ENCODE measurements at places on chromosomes 5 and 9.

GRCh38 chr9:93903886-93904648 lies 51.1 kb downstream of the BARX1 start:
- no peak for DNase-seq

DNA sequence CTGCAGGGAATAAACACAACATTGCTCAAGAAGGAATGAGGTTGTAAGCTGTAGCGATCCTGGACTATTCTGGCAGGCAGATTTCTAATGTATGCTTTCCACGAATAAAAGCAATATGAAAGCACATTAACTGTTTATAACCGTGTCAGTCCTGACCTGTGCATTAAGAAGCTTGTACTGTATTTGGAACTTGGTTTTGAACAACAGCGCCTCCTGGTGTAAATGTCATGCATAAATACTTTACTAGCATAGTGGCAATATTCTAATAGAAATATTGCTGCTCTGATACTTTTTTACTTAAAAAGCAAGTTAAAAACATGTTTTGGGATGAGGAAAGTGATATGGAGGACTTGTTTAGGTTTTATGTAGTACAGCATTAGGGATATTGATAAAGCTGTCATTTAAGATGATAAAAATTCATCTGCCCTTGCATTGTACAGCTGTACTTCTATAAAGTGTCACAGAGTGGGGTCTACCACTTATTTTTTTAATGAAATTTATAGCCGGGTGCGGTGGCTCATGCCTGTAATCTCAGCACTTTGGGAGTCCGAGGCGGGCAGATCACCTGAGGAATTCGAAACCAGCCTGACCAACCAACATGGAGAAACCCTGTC lies 70.7 kb upstream of the GNE start:
- DNase-seq: no peak

- DNase-seq: no peak
Measured at GRCh38 chr5:156799171-156799570, 50.9 kb upstream of the PPP1R2B start.

- DNase-seq: no peak
Measured at GRCh38 chr9:36457836-36458429, 57.9 kb upstream of the RNF38 start.

GRCh38 chr5:82721087-82721410 lies 356.1 kb downstream of the TMEM167A start:
- DNase-seq: no peak

DNA sequence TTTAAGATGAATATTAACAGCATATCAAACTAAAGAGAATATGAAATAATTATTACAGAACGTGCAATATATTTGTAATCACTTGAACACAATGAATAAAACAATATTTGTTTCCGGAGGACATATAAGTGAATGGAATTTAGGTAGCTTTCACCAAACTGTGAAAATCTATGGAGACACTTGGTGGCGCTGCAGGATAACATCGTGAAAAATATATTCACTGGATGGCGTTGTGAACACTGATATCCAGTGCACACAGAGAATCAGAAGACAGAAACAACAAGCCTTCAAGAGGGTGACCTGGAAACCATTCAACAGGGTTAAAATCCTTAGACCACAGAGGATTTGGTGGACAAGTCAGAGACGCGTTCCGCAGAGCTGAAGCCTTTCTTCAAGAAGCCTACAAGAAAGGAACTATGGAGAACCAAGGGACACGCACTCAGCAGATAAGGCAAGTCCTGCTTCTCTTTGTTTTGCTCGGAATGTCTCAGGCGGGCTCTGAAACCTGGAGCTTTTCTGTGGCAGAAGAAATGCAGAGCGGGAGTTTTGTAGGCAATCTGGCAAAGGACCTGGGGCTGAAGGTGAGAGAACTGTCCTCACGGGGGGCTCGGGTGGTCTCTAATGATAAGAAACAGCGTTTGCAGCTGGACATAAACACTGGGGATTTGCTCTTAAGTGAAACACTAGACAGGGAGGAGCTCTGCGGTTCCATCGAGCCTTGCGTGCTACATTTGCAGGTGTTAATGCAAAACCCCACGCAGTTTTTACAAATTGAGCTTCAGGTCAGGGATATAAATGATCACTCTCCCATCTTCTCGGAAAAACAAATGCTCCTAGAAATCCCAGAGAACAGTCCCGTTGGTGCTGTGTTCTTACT lies at the start of gene PCDHB11:
Gene PCDHB11, plus strand, starts transcription at position 269 of the 877 bp plus-strand sequence. Its CDS starts 148 bp downstream, at position 417.
- DNase-seq: no peak

- no peak for DNase-seq
Measured at GRCh38 chr5:172726966-172727365, 44.0 kb downstream of the DUSP1 start.

- no peak for DNase-seq
Measured at GRCh38 chr5:40685193-40685592, 5.5 kb downstream of the PTGER4 start.

GRCh38 chr9:77938163-77938562 lies 93.4 kb downstream of the GNAQ start:
- no peak for DNase-seq

DNA sequence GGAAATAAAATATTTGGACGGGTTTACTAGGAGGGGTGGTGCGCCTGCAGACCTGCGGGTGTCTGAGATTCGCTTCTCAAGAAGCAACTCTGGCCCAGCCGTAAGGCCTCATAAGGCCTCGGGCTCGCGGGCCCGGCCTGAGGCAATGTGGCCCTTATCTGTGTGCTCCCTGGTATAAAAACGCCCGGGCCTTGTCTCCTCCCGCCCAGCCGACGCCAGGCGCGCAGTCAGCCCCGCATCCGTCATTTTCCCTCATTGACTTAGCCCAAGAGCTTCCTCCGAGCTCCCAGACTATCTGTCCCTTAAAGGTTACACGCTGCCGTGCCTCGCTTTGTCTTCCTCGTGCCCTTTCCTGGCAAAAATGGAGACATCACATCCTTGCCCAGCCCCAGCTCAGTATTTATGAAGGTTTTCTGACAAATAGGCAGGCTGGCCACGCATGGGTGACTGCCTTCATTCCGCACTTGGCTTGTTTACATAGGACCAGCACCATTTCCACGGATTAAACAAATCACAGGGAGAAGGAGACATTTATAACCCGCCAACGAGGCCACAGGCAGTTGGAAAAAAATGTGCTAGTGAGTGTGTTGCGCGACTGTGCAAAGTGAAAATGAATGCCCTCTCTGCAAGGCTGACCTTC lies 74.5 kb upstream of the TBCA start:
- no peak for DNase-seq

GRCh38 chr9:133773889-133774655 lies 35.9 kb upstream of the SARDH start:
- peak; percentile 12 for DNase-seq

DNA sequence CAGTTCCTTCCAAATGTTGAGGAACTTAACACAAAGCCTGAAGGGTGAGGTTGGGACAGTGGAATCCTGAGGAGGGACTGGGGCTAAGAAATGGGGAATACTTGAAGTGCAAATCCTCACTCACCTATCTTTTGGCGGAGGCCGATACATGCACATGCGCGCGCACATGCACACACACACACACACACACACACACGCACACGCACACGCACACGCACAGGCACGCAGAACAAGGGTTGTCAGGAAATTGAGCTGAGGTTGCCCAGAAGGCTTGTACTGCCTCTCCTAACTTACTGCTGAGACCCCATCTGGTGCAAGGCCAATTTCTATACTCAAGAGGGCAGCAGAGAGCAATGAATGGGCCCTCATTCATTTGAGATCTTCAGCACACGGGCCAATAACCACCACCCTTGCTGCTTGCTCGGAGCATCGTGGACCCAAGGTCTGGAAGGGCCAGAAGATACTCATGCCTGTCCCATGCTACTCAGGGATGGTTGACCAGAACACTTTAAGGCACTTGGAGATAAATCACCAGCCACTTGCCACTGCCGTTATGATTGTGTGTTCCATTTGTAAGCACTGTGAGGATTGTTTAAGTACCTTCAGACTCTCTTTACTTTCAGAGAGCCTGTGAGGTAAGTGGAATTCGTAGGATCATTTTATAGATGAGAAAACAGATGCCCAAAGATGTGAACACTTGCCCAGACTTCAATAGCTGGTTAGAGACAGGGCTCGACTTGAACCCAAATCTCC lies 21.5 kb downstream of the BTF3 start:
- peak; percentile 32 for DNase-seq

DNA sequence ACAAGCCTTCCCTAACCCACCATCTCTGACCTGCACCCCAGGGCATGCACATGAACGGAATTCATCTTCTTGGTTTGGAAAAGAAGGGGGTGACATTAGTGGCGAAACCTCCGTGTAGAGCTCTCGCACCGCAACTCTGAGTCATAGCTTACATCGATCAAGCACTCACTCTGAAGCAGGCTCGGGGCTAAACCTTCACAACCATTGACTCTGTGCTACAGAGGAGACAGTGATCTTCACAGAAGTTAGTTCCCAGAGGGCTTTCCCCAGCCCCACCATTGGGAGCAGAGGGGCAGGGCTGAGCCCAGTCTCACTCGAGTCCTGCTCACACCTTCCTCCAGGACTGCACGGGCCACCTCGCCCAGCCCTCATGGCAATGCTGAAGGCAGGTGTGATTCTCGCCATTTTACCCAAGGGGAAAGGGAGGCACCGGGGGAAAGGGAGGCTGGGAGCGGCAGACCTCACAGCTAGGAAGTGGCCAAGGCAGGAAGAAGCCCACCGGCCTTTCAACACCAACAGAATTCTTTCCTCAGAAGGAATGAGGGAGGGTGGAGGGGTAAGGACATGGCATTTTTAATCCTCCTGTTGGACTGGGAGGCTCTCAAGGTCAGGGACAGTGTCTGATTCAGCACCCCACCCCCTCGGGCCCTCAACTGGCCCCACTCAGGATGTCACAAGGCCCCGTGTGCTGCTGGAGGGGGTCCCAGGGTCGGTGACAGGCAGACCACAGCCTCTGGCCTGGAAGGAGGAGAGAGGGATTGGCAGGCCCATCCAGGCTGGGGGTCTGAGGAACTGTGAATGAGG lies 25.9 kb upstream of the IL17B start:
- DNase-seq: no peak

- DNase-seq: no peak
Measured at GRCh38 chr5:158754018-158754514, 345.6 kb downstream of the EBF1 start.

DNA sequence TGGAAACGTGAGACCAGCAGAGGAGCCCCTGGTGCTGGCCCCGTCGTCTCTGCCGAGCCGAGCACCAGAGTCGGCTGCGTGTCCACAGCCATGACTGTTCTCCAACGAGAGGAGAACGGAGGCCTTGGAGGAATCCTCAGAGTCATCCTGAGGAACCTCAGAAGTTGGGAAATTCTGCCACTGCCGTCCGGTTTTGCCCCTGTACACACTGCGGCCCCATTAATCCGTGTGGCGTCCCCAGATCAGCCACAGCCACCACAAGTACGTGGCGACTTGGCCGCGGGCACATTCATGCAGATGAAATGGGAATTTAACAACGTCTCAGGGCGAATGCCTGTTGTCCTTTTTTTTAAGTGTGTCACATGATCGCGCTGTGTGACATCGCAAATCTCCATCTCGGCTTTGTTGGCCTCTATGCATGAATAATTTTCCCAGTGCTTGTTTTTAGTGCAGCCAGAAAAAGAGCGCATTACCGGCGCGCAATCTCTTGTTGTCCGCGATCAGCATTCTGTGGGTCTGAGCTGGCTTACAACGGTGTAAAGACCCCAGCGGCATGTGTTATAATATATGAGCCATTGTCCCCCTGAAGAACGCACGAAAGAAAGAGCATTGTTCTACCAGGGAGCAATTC lies 323.0 kb upstream of the IRX4 start:
- no peak for DNase-seq

GRCh38 chr9:134764473-134765269 lies 115.9 kb upstream of the FCN2 start:
- DNase-seq: no peak

- no peak for DNase-seq
Measured at GRCh38 chr5:39216631-39217030, 2.7 kb downstream of the FYB1 start.

GRCh38 chr5:7844901-7845300 lies 6.0 kb downstream of the CFAP90 start:
- no peak for DNase-seq

GRCh38 chr5:86716121-86716520 lies 98.4 kb downstream of the COX7C start:
- DNase-seq: no peak
